ENCODE measurements at places on chromosomes 6 and 20.

- DNase-seq = no peak
Observed at GRCh38 chr6:116012951-116013350, 47.7 kb downstream of the FRK start.

GRCh38 chr6:71383901-71384489 is 95.4 kb downstream of the OGFRL1 start:
- no peak for DNase-seq

DNA sequence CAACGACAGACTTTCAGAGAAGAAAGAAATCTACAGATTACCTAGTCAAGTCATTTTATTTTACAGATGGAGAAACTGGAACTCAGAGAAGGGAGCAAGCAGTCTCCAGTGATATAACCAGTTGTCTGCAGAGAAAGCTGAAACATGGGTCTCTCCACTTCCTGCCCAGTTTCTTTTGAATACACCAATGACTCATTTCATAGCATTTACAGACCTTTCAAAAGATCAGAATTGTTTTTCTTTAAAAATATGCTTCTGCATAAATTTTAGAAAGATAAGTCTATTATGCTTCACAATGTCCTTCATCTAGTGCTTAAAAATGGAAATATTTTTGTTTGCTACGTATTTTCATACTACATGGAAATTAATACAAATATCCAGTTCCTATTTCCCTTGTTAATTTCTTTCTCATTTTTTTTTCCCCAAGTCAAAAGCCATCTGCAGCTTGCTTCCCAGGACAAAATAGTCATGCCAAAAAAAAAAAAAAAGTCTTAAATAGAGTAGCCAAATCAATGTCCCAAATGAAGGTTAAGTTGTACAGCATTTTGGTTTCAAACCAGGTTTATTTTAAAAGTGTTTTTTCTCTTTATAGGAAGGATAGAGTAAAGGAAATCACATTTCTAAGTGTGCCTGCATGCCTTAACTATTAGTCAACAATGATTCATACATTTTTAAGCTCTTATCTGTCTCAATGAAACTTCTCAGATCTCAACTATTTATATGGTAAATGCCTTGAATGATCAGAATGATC is 36.9 kb downstream of the ARHGAP18 start:
- no peak for DNase-seq

DNA sequence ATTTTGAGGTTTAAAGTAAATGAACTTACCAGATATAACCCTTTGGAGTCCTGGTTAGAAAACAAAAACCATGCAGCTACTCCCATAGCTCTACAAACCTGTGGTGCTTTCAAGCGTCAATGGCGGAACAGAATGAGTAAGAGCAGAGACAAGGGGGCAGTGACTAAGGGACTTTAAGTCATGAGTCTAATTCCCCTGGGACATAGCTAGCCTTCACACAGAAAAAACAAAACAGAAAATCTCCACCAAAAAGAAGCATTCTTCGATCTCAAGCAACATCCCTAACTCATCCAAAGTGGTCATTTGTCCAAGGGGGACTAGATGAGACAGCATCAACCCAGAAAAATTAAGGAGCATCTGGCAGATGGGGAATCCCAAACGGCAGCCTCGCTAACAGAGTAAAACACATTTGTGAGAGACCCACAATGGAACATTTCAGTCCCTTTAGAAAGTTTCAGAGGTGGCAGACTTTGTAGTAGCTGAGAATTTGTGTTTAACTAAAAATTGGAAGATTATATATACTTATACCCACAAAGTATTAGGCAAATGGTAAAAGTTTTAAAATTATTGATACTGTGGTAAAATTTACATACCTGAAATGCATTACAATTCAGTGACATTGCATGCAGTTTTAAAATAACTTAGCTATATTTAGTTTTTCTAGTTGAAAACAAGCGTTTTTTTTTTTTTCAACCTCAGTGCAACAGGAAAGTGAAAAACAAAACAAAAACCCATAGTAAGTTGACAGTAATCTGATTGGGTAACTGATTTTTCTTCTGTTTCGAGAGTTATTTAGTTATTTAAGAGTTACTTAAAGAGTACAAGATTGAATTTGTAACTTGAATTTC is 67.5 kb downstream of the KCNQ5 start:
- DNase-seq = no peak

- DNase-seq = peak; percentile 22
Observed at GRCh38 chr20:34525709-34526416, 9.6 kb downstream of the DYNLRB1 start.

GRCh38 chr6:50654155-50654554 is 59.2 kb upstream of the TFAP2D start:
- no peak for DNase-seq

DNA sequence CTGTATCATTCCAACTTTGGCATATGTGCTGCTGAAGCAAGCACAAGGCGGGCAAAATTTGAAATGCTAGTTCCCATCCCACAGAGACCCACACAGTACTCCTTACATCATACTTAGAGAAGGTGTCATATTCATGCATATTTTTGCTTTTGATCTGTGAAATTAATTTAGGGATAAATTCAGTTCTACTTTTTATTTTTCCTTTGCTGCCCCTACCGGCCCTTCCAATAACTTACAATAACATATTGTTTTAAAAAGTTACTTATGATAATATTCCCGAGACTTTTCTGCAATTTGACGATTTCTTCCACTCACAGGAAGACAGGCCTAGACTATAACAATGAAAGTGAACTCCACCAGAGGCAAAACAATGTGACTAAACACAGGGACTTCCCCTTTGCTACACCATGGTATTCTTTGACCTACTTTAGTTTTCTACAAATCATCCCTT is 35.0 kb downstream of the SESN1 start:
- no peak for DNase-seq

DNA sequence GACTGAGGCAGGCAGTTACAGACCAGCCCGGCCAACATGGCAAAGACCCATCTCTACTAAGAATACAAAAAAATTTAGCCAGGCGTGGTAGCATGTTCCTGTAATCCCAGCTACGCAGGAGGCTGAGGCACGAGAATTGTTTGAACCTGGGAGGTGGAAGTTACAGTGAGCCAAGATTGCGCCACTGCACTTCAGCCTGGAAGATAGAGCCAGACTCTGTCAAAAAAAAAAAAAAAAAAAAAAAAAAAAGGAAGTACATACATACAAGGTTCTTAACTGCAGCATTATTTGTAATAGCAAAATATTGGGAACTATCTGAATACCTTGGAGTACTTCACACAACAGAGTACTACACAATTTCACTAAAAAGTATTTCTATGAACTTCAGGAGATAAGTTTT is 183.5 kb upstream of the OLIG3 start:
- DNase-seq = no peak

DNA sequence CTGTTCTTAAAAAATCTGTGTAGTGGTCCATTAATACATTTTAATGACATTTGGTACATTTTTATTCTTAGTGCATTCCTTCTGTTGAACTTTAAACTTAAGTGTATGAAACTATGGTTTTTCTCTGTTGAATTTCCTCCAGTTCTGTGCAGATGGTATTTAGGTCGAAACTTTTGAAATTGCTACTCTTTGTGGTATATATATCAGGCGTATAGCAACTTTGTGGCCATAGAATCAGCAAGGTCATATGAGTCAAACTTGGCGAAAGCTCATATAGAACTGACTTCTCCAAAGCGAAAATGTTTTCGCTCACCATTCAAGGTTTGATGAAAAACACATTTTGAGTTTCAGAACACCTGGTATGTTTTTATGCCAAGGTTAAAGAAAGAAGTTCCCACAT is 93.7 kb downstream of the MAP3K4 start:
- DNase-seq = no peak

GRCh38 chr6:105817961-105818360 is 268.2 kb upstream of the PRDM1 start:
- no peak for DNase-seq

- no peak for DNase-seq
Observed at GRCh38 chr6:91166271-91167046, 579.6 kb upstream of the MAP3K7 start.

All from posterior cingulate gyrus (tissue), 11 donors.